ENCODE measurements at places on chromosomes 13 and 19.
A peak's percentile ranks its signal among the peaks of the same experiment; 100 is the strongest.

GRCh38 chr13:94312511-94313216 is 166.8 kb downstream of the DCT start:
- DNase-seq: no peak

- no peak for DNase-seq
Measured at GRCh38 chr19:51000981-51001380, 423 bp downstream of the KLK8 start.

GRCh38 chr13:31301119-31301518 is 101.3 kb downstream of the B3GLCT start:
- no peak for DNase-seq

- DNase-seq: no peak
Measured at GRCh38 chr19:45110851-45111266, 17.9 kb downstream of the PPP1R37 start.

DNA sequence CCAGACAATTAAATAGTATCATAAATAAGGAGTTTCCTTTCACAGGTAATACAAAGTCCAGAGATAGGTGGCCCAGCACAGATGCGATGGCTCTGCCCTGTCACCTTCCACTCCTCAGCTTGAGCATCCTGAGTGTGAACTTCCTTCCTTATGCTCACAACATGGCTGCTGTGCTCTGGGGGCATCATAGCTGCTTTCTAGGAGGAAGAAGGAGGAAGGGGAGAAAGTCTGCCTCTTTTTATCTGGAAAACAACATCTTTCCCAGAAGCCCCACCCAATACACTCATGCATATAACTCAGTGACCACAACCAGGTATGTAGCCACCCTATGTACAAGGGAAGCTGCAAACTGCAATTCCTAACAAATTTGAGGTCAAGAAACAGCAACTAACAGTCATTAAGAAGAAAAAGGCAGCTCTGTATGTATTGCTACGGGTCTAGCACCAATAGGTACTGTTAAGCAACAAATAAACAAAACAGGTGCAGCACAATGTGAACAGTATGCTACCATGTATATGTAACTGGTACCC is 201.2 kb upstream of the UBL3 start:
- no peak for DNase-seq

DNA sequence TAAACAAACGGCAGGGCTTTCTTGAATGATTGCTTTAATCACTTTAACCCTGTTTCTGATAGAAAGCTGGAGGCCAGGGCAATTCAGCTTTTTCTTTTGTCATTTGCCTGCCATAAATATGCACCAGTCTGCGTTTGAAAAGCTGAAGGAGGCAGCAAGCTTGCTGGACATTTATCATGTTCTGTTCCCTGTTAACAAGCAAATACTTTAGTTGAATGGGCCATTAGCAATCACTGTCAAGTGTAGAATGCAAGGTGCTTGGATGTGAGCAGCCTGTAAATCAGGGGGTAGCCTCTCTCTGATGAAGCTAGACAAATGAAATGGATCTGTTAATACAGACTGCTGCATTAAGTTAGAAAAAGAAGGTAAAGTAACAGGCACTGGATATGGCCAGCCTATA is 7.6 kb downstream of the EFNB2 start:
- no peak for DNase-seq

GRCh38 chr13:98393873-98394272 is 183.0 kb downstream of the STK24 start:
- DNase-seq: no peak

- no peak for DNase-seq
Measured at GRCh38 chr13:79987323-79987722, 353.6 kb downstream of the SPRY2 start.

- no peak for DNase-seq
Measured at GRCh38 chr13:59745392-59745788, 418.3 kb downstream of the DIAPH3 start.

DNA sequence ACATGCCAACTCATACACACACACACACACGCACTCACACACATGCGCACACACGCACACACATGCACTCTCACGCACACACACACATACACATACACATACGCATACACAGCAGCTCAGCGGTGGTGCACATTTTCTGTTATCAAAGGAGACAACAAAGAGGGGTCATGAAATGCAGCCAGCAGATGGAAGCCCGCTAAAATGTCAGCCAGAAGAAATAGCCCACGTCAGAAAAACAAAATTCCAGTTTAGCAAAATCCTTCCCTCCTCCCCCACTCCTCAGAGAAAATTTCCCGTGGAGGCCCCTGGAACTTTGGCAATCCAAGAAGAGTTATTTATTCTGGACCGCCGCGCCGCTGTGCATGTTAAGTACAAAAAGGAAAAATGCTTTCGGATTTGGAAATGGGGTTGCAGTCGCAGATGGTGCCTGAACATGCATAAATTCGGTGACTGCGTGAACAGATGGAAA is 114.6 kb upstream of the VSTM2B start:
- no peak for DNase-seq

DNA sequence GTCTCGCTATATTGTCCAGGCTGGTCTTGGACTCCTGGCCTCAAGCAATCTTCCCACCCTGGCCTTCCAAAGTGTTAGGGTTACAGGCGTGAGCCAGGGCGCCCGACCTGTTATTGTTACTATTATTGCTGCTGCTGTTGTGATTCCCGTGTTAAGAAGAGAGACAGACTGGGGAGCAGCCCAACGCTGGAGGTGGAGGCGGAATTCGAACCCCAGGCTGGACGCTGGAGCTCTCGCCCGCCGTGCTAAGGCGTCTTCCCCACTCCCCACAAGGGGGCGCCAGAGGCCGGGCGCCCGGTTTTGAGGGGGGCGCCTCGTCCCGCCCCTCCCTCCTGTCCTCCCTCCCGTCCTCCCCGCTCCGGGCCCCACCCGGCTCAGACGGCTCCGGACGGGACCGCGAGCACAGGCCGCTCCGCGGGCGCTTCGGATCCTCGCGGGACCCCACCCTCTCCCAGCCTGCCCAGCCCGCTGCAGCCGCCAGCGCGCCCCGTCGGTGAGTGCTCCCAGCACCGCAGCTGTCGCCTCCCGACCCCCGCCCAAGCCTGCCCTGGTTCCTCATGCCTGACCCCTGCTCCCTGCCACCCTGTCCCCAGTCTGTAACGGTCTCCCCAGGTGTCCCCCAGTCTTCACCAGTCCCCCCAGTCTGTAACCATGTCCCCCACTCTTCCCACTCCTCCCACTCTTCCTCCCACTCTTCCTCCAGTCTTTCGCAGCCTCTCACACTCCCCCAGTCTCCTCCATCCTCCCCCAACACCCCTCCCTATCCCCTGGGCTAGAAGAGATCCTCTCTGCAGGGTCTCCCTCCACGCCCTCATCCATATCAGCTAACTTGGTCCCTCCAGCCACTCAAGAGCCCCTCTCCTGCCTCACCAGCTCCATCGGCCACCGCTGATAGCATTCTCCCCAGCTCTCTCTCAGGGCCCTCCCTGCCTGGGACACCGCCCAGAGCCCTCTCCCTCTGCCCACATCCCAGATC is at the start of gene EHD2:
Gene EHD2, plus strand, starts transcription at position 377 of the 976 bp plus-strand sequence. CDS start 3,191 bp downstream, outside the sequence.
- DNase-seq: peak; percentile 27

DNA sequence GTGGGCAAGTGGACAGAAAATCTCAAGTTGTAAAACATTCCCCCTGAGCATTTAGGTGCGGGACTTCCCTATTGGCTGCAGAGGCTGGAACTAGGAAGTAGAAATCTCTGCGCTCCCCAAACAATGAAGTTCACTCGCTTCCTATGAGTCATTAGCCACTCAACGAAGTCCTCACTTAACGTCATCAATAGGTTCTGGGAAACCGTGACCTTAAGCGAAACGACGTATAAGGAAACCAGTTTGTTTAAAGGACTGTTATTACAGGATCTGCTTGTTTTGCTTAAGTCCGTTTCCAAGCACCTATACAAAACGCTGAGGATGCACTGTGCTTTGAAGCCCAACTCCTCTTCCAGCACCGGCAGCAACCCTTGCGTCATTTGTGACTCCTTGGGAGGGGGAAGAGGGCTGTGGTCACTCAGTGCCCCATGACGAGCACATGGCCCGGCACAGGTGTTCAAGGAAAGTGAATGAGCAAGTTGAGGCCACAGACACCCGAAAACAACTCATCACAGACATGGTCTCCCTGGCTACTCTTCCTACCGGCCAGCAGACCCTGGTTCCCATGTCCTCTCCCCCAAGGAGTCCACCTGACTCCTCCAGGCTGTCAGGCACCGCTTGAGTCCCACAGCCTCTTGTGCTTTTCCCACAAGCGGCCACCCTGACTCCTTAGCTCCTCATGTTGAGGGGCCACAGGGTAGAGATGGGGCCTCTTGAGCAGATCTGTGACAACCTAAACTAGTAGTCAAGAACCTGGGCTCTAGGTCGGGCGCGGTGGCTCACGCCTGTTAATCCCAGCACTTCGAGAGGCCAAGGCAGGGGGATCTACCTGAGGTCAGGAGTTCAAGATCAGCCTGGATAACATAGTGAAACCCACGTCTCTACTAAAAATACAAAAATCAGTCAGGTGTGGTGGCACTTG is 4.8 kb downstream of the RPS16 start:
- no peak for DNase-seq

- no peak for DNase-seq
Measured at GRCh38 chr19:8116437-8117293, 32.7 kb downstream of the FBN3 start.

- no peak for DNase-seq
Measured at GRCh38 chr13:73861136-73861535, 273.1 kb downstream of the KLF12 start.
